ENCODE measurements at places on chromosomes 11 and 22. TPM values are rescaled to one million over a fixed set of nuclear protein-coding genes. Genes with fewer than 3 reads are reported as not detected.

DNA sequence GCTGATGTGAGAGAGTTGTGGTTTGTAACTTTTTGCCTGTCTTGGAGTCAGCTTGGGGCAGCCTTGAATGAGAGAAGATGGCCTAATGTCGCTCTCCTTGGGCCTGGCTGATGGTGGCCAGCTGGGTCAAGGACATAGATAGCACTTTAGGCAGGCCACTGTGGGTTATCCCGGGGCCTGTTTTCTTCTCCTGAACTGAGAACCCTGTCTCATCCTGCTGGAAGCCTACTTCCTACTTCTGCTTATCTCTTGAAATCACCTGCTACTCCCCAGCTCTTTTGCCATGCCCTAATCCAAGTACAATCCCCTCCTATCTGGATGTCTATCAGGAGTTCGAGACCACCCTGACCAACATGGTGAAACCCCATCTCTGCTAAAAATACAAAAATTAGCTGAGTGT is 49.5 kb downstream of the OSBP2 start:
- DNase-seq = no peak
- H3K27ac ChIP-seq = no peak overlapping the region
- H3K36me3 ChIP-seq = no peaks in the 10 kb centered on the region
- H3K4me1 ChIP-seq = no peaks in the 10 kb centered on the region
- no peak overlapping the region for H3K4me3 ChIP-seq

DNA sequence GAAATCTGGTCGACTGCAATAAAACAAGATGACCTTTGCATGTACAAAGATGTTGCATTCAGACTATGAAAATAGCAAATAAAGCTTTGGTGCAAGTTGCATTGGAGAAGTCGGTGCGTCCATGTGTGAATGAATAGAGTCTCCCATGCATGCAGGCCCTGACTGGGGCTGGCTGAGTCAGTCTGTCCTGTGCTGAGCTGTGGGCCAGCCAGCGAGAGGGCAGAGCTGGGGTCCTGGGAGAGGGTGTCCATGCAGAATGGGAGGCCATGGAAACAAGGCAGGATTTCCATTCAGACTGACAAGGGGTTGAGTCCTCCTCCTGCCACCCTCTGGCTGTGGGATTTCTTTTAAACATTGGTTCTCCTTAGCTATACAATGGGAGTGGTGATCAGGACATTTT is 2.3 kb upstream of the CRYBB3 start:
- H3K4me1 ChIP-seq = no peaks in the 10 kb centered on the region
- no peak for DNase-seq
- no peaks in the 10 kb centered on the region for H3K27me3 ChIP-seq
- H3K4me3 ChIP-seq = no peak overlapping the region

Gene OR5P2
- total RNA-seq = not detected

Gene KRTAP5-7
- total RNA-seq = not detected

Gene ALKBH3
- 36.6 TPM for total RNA-seq

Gene RIBC2
- total RNA-seq = not detected
